ENCODE measurements at places on chromosomes 7 and 10.
A peak's percentile ranks its signal among the peaks of the same experiment; 100 is the strongest.

GRCh38 chr10:33143160-33143728, 185.2 kb upstream of the ITGB1 start:
- no peak overlapping the region for H3K27ac ChIP-seq
- peaks cover 11% of the 10 kb centered on the region for H3K4me1 ChIP-seq
- no peak for DNase-seq
- no peaks in the 10 kb centered on the region for H3K27me3 ChIP-seq

GRCh38 chr7:4178916-4179687, 503.0 kb upstream of the FOXK1 start:
- DNase-seq, result no peak
- no peak overlapping the region for H3K4me3 ChIP-seq
- no peaks in the 10 kb centered on the region for H3K36me3 ChIP-seq
- H3K27me3 ChIP-seq, result peaks cover 14% of the 10 kb centered on the region
- H3K4me1 ChIP-seq, result no peaks in the 10 kb centered on the region

DNA sequence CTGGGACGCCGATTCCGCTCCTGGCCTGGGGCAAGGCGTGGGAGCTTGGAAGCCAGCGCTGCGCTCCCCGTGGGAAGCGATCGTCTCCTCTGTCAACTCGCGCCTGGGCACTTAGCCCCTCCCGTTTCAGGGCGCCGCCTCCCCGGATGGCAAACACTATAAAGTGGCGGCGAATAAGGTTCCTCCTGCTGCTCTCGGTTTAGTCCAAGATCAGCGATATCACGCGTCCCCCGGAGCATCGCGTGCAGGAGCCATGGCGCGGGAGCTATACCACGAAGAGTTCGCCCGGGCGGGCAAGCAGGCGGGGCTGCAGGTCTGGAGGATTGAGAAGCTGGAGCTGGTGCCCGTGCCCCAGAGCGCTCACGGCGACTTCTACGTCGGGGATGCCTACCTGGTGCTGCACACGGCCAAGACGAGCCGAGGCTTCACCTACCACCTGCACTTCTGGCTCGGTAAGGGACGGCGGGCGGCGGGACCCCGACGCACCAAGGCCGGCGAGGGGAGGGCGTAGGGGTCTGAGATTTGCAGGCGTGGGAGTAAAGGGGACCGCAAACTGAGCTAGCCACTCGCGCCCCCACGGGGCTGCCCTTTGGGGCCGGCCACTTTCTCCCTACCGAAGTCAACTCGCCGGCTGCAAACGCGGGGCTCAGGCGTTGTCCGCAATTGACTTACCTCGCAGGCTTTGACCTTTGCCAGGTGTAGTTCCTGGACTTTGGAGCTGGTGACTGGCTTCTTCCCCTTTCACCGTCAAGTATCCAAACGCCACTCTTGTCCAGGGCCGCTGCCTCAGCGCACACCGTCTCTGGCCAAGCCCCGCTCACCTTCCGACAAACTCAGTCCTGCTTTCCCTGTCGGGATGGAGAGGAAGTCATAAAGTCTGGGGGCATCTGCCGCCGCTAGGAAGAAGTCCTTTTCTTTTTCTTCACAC, at the start of gene SCIN:
SCIN (plus strand) TSS at position 187 of the 928 bp plus-strand sequence; CDS start at position 254, 67 bp downstream.
- H3K36me3 ChIP-seq, result no peaks in the 10 kb centered on the region
- no peak for DNase-seq
- H3K4me3 ChIP-seq, result peak within 1 kb of the TSS; percentile 58
- no peak within 1 kb of the TSS for H3K27ac ChIP-seq

- H3K4me1 ChIP-seq, result no peaks in the 10 kb centered on the region
- no peaks in the 10 kb centered on the region for H3K36me3 ChIP-seq
- H3K27ac ChIP-seq, result no peak overlapping the region
- peaks cover 7% of the 10 kb centered on the region for H3K27me3 ChIP-seq
- no peak overlapping the region for H3K4me3 ChIP-seq
- DNase-seq, result no peak
Measured at GRCh38 chr7:117349570-117349969, 26.7 kb upstream of the WNT2 start.

DNA sequence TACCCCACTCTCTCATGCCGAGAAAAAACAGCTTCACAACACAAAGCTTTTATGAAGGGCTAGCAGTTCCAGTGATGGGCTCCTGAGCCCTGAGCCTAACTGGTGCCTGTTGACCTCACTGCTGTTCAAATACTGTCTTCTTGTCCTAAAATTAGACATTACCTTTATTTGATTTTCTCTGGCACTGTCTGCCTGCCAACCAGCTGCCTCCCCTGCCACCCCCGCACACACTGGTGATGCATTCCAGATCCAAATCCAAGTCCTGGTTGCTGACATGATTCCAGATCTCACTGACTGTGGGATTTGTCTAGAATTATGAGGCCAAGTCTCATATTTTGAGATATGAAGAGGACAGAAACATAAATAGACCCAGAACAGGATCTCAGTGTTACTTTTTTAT, 816.2 kb downstream of the NRG3 start:
- H3K27me3 ChIP-seq, result no peaks in the 10 kb centered on the region
- H3K4me3 ChIP-seq, result no peak overlapping the region
- no peaks in the 10 kb centered on the region for H3K4me1 ChIP-seq
- H3K27ac ChIP-seq, result no peak overlapping the region
- DNase-seq, result no peak

GRCh38 chr10:67959839-67960476, 75.5 kb downstream of the SIRT1 start:
- no peak overlapping the region for H3K27ac ChIP-seq
- H3K4me1 ChIP-seq, result no peaks in the 10 kb centered on the region
- H3K36me3 ChIP-seq, result peaks cover 11% of the 10 kb centered on the region
- no peak for DNase-seq

- no peak overlapping the region for H3K4me3 ChIP-seq
- no peak for DNase-seq
- H3K27ac ChIP-seq, result peak overlapping the region; percentile 28
- peaks cover 18% of the 10 kb centered on the region for H3K4me1 ChIP-seq
Measured at GRCh38 chr7:5231811-5232484, 41.9 kb downstream of the WIPI2 start.

DNA sequence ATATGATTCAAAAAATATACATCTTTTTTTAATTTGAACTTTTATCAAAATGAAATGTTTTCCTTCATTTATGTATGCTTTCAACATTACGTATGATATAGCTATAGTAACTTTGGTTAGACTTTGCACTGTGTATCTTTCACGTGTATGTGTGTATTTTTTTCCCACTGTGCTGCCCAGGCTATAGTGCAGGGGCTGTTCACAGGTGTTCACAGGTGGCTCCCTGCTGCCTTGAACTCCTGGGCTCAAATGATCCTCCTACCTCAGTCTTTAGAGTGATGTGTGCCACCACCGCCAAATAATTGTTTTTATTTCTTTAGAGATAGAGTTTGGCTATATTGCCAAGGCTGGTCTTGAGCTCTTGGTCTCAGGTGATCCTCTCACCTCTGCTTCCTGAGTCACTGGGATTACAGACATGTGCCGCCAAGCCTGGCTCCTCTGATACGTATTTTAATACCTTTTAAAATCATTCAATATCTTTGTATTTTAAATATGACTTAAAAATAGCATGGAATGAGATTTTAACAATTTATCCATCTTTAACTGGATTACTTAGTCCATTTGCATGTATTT, 29.0 kb downstream of the FANK1 start:
- no peak overlapping the region for H3K4me3 ChIP-seq
- H3K4me1 ChIP-seq, result no peaks in the 10 kb centered on the region
- H3K36me3 ChIP-seq, result no peaks in the 10 kb centered on the region

GRCh38 chr7:25310896-25311295, 82.6 kb upstream of the NPVF start:
- H3K36me3 ChIP-seq, result no peaks in the 10 kb centered on the region
- no peak for DNase-seq
- no peak overlapping the region for H3K4me3 ChIP-seq
- H3K27ac ChIP-seq, result no peak overlapping the region

- H3K4me3 ChIP-seq, result no peak overlapping the region
- H3K27ac ChIP-seq, result no peak overlapping the region
- H3K4me1 ChIP-seq, result peaks cover 5% of the 10 kb centered on the region
- H3K36me3 ChIP-seq, result no peaks in the 10 kb centered on the region
- DNase-seq, result no peak
- no peaks in the 10 kb centered on the region for H3K27me3 ChIP-seq
Measured at GRCh38 chr7:157601530-157601929, 264.7 kb downstream of the DNAJB6 start.

- no peak for DNase-seq
- no peaks in the 10 kb centered on the region for H3K36me3 ChIP-seq
- no peaks in the 10 kb centered on the region for H3K27me3 ChIP-seq
- H3K27ac ChIP-seq, result no peak overlapping the region
Measured at GRCh38 chr10:109831846-109832245, 91.5 kb downstream of the XPNPEP1 start.

GRCh38 chr7:149398195-149398820, 62.6 kb downstream of the ZNF777 start:
- H3K4me3 ChIP-seq, result no peak overlapping the region
- DNase-seq, result no peak
- no peak overlapping the region for H3K27ac ChIP-seq

DNA sequence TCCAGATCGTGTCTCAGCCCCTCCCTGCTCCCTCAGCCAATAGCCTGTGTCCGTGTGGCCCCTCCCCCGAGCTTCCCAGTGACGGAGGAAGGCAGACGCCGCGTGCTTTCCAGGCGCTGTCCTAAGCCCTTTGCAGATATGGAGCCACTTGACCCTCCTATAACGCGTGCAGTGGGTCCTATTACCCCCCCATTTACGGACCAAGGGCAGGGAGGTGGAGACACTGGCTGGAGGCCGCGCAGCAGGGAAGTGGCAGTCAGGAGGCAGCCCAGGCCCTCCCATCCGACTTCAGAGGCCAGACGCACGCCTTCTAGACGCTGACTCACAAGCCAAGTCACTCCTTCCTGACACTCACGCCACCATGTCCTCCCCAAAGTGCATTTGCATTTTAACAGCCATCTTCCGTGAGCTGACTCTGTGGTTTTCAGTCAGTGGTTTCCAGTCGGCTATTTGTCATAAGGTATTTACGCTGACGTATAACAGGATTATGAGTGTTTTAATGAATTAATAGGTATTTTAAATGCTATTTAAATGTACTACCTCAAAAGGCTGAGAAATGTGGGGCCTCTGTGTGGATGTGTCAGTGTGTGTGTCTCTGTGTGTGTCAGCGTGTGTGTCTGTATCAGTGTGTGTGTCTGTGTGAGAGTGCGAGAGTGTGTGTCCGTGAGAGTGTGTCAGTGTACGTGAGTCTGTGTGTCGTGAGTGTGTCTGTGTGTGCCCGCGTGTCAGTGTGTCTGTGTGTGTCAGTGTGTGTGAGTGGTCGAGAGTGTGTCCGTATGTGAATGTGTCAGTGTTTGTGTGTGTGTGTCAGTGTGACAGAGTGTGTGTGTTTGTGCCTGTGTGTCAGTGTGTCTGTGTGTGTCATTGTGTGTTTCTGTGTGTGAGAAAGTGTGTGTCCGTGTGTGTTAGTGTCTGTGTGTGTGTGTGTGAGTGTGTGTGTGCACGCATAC, 92.0 kb upstream of the INSIG1 start:
- peak; percentile 84 for DNase-seq
- peak overlapping the region; percentile 63 for H3K4me3 ChIP-seq

DNA sequence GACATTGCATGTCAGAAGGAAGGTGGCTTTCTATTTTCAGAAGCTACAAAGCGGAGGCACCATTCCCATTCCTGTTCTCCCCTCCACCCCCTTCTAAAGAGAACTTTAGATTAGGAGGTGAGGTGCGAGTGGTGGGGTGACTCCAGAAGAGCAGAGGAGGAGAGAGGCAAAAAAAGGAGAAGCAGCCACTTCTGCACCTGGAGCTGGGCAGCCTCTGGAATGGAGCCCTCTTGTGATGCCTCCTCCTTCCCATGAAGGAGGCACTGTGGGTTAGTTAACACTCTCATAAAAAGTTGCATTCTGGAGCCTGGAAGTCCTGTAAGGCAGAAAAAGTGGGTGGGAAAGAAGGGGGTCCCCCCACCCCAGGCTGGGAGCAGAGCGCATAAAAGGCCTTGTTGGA, 4.8 kb downstream of the PTF1A start:
- H3K27me3 ChIP-seq, result peaks cover 69% of the 10 kb centered on the region
- DNase-seq, result no peak
- H3K4me3 ChIP-seq, result no peak overlapping the region
- peaks cover 9% of the 10 kb centered on the region for H3K4me1 ChIP-seq

DNA sequence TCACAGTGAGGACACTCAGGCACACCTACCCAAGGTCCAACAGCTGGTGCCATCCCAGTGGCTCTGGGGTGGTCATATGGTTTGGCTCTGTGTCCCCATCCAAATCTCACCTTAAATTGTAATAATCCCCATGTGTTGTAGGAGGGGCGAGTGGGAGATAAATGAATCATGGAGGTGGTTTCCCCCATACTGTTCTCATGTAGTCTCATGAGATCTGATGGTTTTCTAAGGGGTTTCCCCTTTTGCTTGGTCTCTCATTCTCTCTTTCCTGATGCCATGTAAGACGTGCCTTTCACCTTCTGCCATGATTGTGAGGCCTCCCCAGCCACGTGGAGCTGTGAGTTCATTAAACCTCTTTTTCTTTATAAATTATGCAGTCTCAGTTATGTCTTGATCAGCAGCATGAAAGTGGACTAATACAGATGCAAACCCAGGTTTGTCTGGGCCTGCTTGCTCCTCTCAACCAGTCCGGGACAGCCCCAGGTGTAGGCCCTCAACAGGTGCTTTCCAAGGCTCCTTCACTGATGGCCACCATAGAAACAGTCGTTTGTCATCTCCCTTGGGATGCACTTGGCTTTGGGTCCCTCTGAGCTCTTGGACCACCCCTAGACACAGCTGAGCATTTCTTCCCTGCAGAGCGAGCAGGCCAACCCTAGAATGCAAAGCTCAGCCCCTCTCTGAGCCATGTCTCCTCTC, 101.3 kb upstream of the CTBP2 start:
- H3K27ac ChIP-seq, result no peak overlapping the region
- H3K27me3 ChIP-seq, result peaks cover 2% of the 10 kb centered on the region
- no peak overlapping the region for H3K4me3 ChIP-seq

- H3K4me1 ChIP-seq, result no peaks in the 10 kb centered on the region
- no peaks in the 10 kb centered on the region for H3K27me3 ChIP-seq
- H3K27ac ChIP-seq, result no peak overlapping the region
- H3K36me3 ChIP-seq, result no peaks in the 10 kb centered on the region
Measured at GRCh38 chr7:85392789-85393188, 205.9 kb upstream of the SEMA3D start.

- no peak overlapping the region for H3K27ac ChIP-seq
- H3K4me1 ChIP-seq, result no peaks in the 10 kb centered on the region
- no peak overlapping the region for H3K4me3 ChIP-seq
- peaks cover 17% of the 10 kb centered on the region for H3K27me3 ChIP-seq
Measured at GRCh38 chr10:95248989-95249388, 41.8 kb downstream of the PDLIM1 start.

- H3K27ac ChIP-seq, result no peak overlapping the region
- H3K4me3 ChIP-seq, result no peak overlapping the region
- no peaks in the 10 kb centered on the region for H3K27me3 ChIP-seq
- peaks cover 37% of the 10 kb centered on the region for H3K36me3 ChIP-seq
- DNase-seq, result no peak
- no peaks in the 10 kb centered on the region for H3K4me1 ChIP-seq
Measured at GRCh38 chr10:11298116-11298515, 280.4 kb downstream of the CELF2 start.

GRCh38 chr10:72045586-72045985, 42.8 kb downstream of the SPOCK2 start:
- H3K27me3 ChIP-seq, result no peaks in the 10 kb centered on the region
- H3K36me3 ChIP-seq, result no peaks in the 10 kb centered on the region
- H3K27ac ChIP-seq, result no peak overlapping the region
- no peaks in the 10 kb centered on the region for H3K4me1 ChIP-seq

GRCh38 chr10:117609796-117610170, 67.2 kb downstream of the EMX2 start:
- no peak for DNase-seq
- H3K36me3 ChIP-seq, result no peaks in the 10 kb centered on the region
- H3K4me3 ChIP-seq, result no peak overlapping the region
- no peaks in the 10 kb centered on the region for H3K4me1 ChIP-seq
- H3K27ac ChIP-seq, result no peak overlapping the region

GRCh38 chr7:2824026-2824677, 20.0 kb downstream of the GNA12 start:
- no peaks in the 10 kb centered on the region for H3K36me3 ChIP-seq
- no peak overlapping the region for H3K27ac ChIP-seq
- no peak overlapping the region for H3K4me3 ChIP-seq
- H3K27me3 ChIP-seq, result no peaks in the 10 kb centered on the region
- no peak for DNase-seq
